C1 segment of cervical spinal cord (tissue), 14 donors: ENCODE measurements at places on chromosomes 1 and 21.

DNA sequence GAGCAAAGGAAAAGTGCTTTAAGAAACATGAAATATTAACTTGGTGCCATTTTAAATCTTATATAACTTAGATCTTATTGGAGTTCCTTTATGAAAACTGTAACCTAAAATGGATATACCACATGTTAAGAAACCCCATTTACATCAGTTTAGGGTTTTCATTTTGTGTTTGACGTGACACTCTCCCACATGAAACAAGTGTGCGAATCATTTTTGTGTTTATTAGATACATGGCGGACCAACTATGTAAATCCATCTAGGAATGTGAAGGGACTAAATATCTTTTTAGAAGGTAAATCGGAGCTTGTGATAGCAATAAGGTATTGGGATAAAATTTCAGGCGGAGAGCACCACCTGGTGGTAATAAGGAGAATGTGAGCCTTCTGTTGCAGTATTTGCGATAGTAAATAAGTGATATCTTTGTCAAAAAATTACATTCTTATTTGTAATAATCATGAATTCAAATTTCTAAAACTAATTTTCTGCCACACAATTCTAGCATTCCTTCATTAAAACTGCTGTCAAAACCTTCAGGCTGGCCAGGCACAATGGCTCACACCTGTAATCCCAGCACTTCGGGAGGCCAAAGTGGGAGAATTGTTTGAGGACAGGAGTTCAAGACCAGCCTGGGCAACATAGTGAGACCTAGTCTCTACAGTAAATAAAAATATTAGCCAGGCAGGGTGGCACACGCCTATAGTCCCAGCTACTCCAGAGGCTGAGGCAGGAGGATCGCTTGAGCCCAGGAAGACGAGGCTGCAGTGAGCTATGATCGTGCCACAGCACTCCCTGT, 31.3 kb downstream of the SMAP2 start:
- no peak for DNase-seq

- no peak for DNase-seq
Observed at GRCh38 chr1:236137285-236137852, 5.0 kb upstream of the GPR137B start.

DNA sequence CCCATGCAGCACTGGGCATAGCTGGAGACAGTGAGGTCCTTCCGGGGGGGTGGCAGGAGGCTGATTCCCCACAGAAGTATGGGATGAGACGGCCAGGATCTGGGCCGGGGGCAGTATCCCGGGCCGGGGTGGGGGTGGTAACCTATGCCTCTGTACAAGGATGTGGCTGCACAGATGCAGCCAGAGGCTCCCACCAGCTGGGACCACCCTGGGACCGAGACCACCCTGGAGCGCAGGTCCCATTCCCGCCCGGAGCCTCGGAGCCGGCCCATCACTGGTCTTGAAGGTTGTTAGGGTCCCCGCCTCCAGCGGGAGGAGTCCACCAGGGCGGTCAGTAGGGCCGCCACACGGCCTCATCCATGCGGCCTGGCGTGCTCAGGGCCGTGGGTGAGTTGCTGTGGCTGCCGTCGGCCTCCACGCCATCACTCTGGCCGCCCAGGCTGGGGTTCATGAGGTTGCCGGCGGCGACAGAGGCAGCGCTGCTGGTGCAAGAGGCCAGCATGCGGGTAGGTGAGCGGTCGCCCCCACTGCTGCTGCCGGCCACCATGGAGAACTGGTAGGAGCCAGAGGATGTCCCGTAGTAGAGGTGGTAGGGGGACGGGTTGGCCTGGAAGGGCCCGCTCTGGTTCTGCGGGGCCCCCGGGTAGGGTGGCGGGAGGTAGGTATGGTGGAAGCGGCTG, 28.1 kb downstream of the RUNX3 start:
- DNase-seq, result no peak

GRCh38 chr1:181087400-181087901, 1.0 kb upstream of the IER5 start:
- DNase-seq, result no peak

- no peak for DNase-seq
Observed at GRCh38 chr1:45769261-45769932, 18.9 kb upstream of the IPP start.

GRCh38 chr1:175715742-175716141, 27.7 kb downstream of the TNR start:
- DNase-seq, result no peak

DNA sequence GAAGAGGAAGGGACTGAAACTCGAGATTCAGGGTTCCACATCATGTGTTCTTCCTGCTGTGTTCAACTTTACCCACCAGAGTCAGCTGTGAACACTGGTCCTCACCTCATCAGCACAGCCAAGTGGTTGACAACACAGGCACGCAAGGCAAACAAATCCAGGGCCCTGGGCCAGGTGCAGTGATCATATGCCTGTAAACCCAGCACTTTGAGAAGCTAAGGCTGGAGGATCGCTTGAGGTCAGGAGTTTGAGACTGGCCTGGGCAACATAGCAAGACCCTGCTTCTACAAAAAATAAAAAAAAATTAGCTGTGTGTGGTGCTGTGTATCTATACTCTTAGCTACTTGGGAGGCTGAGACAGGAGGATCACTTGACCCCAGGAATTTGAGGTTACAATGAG, 8.4 kb upstream of the XKR8 start:
- no peak for DNase-seq
